Naive B cell (primary cell): ENCODE measurements at places on chromosomes 13 and 19. TPM values are rescaled to one million over a fixed set of nuclear protein-coding genes. Genes with fewer than 3 reads are reported as not detected.

DNA sequence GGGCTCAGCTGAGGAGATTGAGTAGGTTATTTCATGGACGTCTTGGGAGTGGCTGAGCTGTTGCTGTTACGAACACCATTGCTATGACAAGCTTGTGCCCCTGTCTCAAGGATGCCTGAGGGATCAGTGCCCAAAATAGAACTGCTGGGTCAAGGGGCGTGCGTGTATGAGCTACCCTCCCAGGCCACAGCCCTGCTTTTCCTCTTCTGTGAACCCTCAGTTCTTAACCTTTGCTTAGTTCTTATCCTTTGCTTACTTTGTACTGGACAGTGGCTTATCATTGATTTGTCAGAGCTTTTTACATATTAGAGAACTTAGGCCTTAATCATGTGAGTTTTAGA lies 9.0 kb downstream of the ARHGAP45 start:
- no peak for DNase-seq
- H3K4me1 ChIP-seq = peaks cover 30% of the 10 kb centered on the region
- H3K4me3 ChIP-seq = peak overlapping the region; percentile 73
- peak overlapping the region; percentile 90 for H3K27ac ChIP-seq

DNA sequence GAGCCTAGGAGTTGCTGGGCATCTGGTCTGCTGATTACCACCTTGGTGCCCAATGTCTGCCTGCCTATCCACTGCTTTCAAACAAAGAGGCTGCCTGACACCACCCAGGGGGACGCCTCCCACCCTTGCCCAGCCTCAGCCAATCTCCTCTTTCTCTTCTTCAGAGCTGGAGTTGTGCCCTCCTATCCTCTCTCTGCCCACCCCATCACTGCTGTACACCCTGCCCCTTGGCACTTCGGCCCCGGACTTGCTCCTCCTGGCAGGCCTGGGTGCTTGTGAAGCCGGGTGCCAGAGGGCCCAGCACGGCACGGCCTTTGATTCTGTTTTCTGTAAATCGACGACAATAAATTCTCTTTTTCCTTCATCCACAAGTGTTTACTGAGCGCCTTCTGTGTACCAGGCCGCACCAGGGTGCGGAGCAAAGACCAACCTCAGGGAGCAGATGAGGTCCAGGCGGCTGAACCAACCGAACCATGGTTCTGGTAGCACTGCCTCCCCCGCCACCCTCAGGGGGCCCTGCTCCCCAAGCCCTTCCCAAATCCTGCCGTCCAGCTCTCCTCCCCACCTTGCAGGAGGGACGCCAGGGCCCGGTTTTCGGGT lies 5.0 kb downstream of the RNF225 start:
- no peak for DNase-seq
- peak overlapping the region; percentile 33 for H3K27ac ChIP-seq
- H3K4me3 ChIP-seq = peak overlapping the region; percentile 90
- peaks cover 16% of the 10 kb centered on the region for H3K4me1 ChIP-seq

GRCh38 chr13:110294146-110294545 lies 12.8 kb downstream of the COL4A1 start:
- no peaks in the 10 kb centered on the region for H3K36me3 ChIP-seq
- H3K4me3 ChIP-seq = no peak overlapping the region

DNA sequence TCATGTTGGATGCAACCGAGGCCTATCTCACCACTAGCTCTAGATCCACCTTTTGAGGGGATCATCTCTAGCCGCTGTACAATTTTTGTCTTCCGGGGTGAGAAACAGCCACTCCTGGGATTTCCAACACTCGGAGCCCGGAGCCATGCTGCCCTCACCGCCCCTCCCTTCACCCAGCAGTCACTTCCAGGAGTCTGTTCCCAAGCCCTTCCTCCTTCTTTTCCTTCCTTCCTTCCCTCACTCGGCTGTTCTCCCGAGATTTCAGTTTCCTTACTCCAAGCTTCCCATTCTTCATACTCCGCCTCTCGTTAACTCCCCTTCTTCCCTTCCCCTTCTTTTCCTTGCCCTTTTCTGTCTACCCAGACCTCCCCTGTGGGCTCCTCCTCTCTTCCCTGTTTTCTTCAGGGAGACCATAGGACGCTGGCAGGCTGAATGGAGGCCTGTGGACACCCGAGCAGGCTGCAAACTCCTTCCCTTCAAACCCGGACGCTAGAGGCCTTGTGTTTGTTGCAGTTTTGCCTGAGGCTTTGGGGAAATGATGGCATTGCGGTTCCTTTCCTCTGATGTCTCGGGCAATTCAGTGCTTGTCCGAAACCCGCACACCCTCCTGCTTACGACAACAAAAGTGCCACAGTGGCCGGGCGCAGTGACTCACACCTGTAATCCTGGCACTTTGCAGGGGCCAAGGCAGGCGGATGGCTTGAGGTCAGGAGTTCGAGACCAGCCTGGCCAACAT lies 96.0 kb downstream of the CAB39L start:
- H3K4me1 ChIP-seq = no peaks in the 10 kb centered on the region
- H3K36me3 ChIP-seq = peaks cover 8% of the 10 kb centered on the region
- no peaks in the 10 kb centered on the region for H3K27me3 ChIP-seq
- H3K4me3 ChIP-seq = no peak overlapping the region
- H3K27ac ChIP-seq = no peak overlapping the region

Gene LGALS14
- polyA plus RNA-seq = not detected

Gene GIPR
- not detected for polyA plus RNA-seq

Gene TEX26
- not detected for polyA plus RNA-seq

- no peak overlapping the region for H3K4me3 ChIP-seq
- no peak overlapping the region for H3K27ac ChIP-seq
- peaks cover 6% of the 10 kb centered on the region for H3K27me3 ChIP-seq
These were observed 142.3 kb upstream of the EDNRB start for GRCh38 chr13:78060966-78061365.

GRCh38 chr13:64057372-64058020 lies 2641.8 kb upstream of the PCDH20 start:
- no peak overlapping the region for H3K4me3 ChIP-seq
- no peaks in the 10 kb centered on the region for H3K36me3 ChIP-seq
- no peaks in the 10 kb centered on the region for H3K4me1 ChIP-seq
- no peaks in the 10 kb centered on the region for H3K27me3 ChIP-seq
- no peak for DNase-seq

DNA sequence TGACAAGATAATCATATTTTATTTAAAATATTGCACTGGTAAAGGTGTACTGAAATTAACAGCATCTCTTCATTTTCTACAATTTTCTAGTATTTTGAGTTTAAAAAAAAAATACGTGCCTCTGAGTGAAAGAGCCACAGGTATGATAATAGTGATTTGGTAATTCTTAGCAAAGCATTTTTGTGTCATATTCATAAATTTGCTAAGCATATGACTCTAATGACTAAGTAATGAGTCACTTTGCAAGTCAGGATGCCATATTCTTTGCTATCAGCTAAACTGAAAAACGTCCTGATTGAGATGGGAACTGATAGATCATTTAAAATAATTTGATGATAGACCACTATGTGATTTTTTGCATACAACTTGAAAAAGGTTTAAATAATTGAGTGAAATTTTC lies 136.1 kb upstream of the IRS2 start:
- H3K4me3 ChIP-seq = no peak overlapping the region
- no peaks in the 10 kb centered on the region for H3K27me3 ChIP-seq
- DNase-seq = no peak
- H3K4me1 ChIP-seq = no peaks in the 10 kb centered on the region

DNA sequence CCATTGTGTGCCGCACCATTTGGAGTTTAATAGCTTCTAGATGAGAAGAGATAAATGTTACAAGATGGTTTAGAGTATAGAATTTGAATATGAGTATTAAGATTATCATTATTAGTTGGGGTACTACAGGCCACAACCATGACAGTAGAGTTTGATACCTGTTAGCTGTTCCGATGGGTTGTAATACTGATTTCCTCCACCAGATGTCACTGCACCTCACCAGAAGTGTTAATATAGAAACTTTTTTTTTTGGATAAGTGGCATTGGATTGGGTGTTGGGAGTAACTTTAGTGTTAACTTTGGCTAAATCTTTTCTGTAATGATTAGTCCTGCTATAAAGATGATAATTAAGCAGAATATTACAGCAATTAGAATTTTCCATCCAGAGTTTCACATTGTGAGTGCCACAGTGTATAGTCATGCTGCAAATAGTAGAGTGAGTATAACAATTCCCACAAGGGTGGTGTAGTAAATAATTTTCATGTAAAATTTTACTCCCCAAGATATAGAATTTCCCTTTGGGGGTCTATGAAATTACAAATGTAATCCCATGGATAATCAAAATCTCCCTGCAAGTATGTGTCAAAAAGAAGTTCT lies 56.3 kb downstream of the PSG3 start:
- H3K27ac ChIP-seq = no peak overlapping the region
- H3K27me3 ChIP-seq = peaks cover 20% of the 10 kb centered on the region
- DNase-seq = no peak
- H3K36me3 ChIP-seq = peaks cover 31% of the 10 kb centered on the region

DNA sequence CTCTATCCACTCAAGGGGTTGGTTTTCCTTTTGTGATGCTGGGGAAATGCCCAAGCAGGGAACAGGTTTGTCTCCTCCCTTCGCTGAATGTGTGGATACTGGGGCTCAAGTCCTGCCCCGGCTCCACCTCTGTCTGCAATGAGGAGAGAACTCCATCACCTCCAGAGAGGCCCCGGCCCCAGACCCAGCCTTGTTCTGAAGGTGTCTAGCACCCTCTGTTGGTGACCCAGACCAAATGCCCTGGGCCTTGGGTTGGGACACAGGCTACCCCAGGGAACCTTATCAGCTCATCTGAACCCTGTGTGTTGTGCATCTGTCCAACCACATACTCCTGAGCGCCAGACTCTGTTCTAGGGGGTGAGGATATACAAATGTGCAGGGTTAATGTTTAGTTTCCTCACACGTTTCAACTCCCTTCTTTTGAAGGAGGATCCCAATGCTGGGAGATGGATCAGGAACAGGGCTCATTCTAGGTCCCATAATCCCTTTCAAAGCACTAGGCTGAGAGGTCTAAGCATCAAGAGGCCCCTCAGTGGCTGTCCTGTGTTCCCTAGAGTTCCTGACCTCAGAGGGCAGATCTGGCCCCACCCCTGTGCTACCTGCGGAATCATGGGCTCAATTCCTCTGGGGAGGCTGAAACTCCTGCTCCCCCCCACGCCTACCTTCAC lies 112.5 kb upstream of the SLC7A1 start:
- peaks cover 47% of the 10 kb centered on the region for H3K27me3 ChIP-seq
- H3K36me3 ChIP-seq = peaks cover 5% of the 10 kb centered on the region
- no peaks in the 10 kb centered on the region for H3K4me1 ChIP-seq
- DNase-seq = peak; percentile 5
- no peak overlapping the region for H3K27ac ChIP-seq

DNA sequence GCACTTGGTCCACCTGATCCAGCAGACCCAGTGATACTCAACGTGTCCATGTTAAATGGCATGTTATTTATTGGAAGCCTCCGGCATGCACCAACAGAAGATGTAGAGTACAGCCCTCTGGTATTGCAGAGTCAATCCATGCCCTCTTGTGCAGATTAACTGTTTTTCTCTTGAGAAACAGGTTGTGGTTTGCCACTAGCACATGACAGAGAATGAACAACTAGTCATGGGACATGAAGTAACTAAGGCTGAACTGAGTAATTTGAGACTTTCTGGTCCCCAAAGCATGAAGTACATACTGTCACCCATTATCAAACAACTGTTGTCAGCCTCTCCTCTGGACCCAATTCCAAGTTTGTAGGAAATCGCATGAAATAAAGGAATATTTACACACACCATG lies 3.2 kb downstream of the ZNF562 start:
- H3K27me3 ChIP-seq = no peaks in the 10 kb centered on the region
- H3K4me1 ChIP-seq = peaks cover 52% of the 10 kb centered on the region
- DNase-seq = no peak
- H3K4me3 ChIP-seq = no peak overlapping the region
- no peak overlapping the region for H3K27ac ChIP-seq
- peaks cover 51% of the 10 kb centered on the region for H3K36me3 ChIP-seq

DNA sequence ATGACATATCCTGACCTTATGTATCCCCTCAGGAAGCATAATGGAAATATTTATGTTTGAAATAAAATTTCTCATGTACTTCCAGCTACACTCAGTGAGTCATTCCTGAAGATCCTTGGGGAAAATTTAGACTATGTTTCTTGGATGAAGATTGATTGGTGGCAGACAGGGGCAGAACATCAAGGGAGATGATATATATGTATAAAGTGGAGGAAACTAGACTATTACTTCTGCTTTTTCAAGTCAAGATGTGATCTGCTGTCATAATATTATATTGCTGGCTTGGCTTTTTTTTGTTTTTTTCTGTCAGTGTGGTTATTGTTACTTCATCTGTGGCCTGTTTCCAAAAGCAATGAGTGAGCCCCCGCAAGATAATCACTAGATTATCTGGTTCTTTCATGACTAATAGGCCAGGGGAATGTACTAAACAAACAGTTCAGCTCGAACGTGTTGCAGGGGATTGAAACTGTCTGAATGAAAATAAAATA lies 87.2 kb upstream of the TNFSF11 start:
- no peaks in the 10 kb centered on the region for H3K36me3 ChIP-seq
- no peak overlapping the region for H3K4me3 ChIP-seq
- no peaks in the 10 kb centered on the region for H3K4me1 ChIP-seq
- H3K27me3 ChIP-seq = no peaks in the 10 kb centered on the region
- H3K27ac ChIP-seq = no peak overlapping the region

- DNase-seq = no peak
- H3K4me3 ChIP-seq = no peak overlapping the region
- H3K36me3 ChIP-seq = no peaks in the 10 kb centered on the region
These were observed 213.4 kb downstream of the TSHZ3 start for GRCh38 chr19:31135841-31136240.

Gene SOX1
- not detected for polyA plus RNA-seq

DNA sequence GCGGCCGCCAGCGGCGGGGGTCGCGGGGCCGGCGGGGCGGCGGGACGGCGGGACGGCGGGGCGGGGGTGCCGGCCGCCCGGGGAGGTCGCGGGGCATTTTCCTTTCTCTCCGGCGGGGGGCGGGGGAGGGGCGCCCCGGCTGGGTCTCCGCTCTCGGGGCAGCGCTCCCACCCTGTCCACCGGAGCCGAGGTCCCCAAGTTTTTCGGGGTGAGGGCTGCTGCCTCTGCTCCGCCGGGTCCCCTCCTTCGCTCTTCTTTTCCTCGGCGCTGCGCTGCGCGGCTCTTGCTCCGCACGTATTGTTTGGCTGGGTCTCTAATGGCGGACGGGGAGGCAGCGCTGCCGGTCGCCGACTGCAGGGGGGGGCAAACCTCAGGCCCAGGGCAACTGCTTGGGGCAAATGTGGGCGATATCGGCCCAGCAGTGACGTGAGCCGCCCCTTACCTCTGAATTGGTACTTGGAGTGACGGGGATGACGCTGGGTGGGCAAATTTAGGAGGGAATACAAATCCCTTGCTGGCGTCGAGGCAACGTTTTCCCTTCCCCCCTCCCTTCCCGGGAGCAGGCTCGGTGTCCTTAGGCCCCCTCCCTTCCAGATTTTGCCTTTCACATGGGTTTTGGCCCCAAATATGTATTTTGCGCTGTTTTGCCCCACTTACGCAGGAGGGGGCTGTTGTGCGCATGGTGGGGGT lies 759 bp downstream of the ZMYM2 start:
- no peaks in the 10 kb centered on the region for H3K36me3 ChIP-seq
- DNase-seq = peak; percentile 74
- no peaks in the 10 kb centered on the region for H3K27me3 ChIP-seq
- peaks cover 28% of the 10 kb centered on the region for H3K4me1 ChIP-seq
- H3K27ac ChIP-seq = peak overlapping the region; percentile 97

Gene NLRP5
- not detected for polyA plus RNA-seq
